ENCODE measurements at places on chromosomes 1 and 21.

DNA sequence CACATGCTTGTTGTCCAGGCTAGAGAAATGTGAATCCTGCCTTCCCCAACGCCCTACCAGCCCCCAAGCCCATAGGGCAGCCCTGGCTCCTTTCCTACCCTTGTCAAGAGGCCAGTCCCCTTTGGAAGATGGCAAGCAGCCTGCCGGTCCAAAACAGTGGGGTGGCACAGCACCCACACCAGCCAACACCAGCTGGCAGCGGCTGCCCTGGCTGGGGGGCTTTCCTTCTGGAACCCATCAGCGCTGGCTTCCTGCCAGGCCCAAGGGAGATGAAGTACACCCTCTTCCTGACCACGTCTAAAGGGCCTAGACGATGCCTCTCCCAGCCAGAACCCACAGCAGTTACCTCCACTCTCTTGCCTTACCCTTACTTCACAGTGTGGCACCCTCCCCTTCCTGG, 24.2 kb downstream of the KCNN3 start:
- no peak for DNase-seq

- DNase-seq = no peak
Observed at GRCh38 chr1:244150071-244150470, 99.0 kb downstream of the ZBTB18 start.

GRCh38 chr1:110916669-110917306, 43.8 kb downstream of the CD53 start:
- DNase-seq = no peak

DNA sequence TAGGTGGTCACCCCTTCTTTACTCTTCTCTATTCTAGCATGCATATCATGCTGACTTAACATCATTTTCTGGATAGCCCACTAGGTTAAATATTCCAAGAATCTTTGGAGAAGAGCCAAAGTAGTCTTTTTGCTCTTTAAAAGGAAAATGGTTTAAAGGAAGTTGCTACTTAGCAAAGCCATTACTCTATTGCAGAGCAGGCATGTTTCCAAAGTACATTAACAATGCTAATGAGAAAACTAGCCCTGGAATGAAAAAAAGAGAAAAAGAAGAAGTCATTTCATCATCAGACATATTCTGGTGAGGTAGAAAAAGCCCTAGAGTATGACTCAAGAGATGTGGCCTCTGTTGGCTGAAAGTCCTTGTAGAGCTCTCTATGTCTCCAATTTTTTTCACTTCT, 74.0 kb downstream of the NUF2 start:
- no peak for DNase-seq

DNA sequence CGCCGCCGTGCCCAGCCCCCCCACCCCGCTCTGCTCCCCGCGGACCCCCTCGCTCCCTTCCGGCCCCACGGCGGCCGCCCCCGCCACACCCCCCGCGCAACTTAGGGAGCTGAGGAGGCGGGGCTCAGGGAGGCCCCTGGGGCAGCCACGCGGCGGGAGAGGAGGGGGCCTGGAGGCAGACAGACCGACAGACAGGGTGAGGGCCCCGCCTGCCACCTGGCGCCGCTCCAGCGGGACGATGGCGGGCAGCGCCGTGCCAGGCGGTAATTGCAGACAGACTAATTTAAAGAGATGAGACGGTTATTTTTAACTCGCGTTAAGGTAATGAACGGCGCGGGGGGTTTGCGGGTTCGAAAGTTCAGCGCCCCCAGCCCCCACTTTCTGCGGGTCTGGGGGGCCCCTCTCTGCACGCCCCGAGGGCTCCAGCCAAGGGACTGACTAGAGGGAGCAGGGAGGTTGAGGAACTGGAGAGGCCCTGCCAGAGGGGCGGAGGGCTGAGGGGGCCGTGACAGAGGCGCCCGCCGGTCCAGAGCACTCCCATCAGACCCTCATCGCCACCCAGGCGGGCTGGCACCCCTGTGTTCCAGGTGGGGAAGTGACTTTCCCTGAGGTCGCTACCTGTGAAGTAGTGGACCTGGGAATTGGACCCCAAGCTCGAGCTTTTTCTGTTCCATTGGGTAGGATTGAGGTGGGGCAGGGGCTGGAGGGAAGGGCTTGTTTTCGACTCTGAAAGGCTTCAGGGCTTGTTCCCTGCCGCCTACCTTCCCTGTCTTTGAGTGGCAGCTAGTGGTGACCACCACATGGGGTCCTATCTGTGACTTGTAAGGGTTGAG, 5.4 kb downstream of the FOXO6 start:
- no peak for DNase-seq

- DNase-seq = no peak
Observed at GRCh38 chr1:180482425-180483275, 19.7 kb downstream of the ACBD6 start.

GRCh38 chr1:40924767-40925166, 54.7 kb upstream of the CTPS1 start:
- DNase-seq = no peak

DNA sequence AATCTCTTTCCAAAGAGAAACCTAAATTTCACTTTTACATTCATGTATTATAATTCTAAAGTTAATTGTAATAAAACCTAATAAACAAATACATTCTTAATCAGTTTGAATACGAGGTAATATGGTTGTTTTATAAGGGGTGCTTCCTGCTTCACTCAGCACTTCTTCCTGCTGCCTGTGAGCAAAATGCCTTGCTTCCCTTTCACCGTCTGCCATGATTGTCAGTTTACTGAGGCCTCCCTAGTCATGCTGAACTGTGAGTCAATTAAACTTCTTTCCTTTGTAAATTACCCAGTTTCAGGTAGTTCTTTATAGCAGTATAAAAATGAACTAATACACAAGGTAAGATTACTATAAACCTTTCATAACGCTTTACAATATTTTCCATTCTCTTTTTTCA, 491.1 kb upstream of the LRRC7 start:
- no peak for DNase-seq

Data from vagina (tissue), 2 donors.